Lower lobe of right lung (tissue), 2 donors: ENCODE measurements at places on chromosomes 2 and 18.

- no peak for DNase-seq
Observed at GRCh38 chr2:237283131-237283928, 130.6 kb downstream of the COL6A3 start.

- DNase-seq, result no peak
Observed at GRCh38 chr2:75801234-75801982, 90.7 kb upstream of the GCFC2 start.

GRCh38 chr2:46431481-46432235 is 47.7 kb upstream of the TMEM247 start:
- DNase-seq, result no peak

GRCh38 chr2:222160944-222161343 is 137.9 kb downstream of the PAX3 start:
- DNase-seq, result no peak

GRCh38 chr18:58605027-58606020 is 23.6 kb downstream of the ALPK2 start:
- no peak for DNase-seq

DNA sequence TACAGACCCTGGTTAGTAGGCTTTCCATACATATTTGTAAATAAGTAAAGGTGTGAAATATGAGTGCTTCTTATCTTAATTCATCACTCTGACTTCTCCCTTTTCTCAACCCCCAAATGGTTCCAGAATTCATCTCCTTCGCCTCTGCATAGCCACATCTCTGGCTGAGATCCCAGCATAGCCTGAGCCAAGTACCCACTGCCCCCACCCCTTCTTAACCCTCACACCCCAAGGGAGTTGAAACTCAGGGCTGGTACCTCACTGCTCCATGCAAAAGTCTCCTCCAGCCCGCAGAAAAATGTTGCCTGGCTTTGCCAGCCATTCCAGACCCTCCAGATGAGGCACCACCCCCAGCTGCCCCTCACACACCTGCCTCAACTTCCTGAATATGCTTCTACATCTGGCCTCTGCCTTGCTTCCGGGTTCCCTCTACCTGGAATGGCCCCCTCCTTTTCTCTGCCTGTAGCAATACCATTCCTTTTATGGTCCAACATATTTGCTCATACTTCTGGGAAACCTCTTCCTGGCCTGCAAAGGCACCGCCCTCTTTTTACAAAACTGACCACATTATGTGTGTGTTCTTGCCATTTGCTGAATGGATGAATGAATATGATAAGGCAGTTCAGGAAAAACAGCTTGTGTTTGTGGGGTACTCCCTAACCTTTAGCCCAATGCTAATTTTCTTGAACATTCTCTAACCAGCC is 112.8 kb downstream of the CELF4 start:
- DNase-seq, result no peak

GRCh38 chr2:171864357-171864985 is 29.6 kb downstream of the SLC25A12 start:
- no peak for DNase-seq

DNA sequence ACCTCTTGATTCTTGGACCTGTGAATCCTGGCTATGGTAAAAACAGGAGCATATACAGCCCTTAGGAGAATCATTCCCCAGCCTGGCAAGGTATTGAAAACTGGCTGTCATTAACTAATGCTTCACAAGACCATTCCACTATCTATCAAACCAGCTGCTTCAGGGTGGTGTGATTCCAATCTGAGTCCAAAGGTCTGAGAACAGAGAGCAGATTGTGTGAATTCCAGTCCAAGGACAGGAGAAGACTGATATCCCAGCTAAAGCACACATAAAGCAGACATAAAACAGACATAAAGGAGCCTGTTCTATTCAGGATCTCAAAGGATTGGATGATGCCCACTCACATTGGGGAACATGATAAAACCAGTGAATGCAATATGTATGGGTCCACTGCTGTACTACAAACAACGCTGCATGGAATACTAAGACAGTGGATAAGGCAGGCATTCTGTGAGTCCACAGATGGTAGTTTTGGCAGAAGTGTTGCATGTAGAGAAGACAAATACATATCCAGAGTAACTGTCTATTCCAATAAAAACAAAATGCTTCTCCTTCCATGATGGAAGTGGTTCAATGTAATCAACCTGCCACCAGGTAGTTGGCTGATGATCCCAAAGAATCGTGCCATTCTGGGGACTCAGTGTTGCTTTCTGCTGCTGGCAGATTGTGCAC is 363.9 kb downstream of the KCNJ3 start:
- DNase-seq, result no peak

DNA sequence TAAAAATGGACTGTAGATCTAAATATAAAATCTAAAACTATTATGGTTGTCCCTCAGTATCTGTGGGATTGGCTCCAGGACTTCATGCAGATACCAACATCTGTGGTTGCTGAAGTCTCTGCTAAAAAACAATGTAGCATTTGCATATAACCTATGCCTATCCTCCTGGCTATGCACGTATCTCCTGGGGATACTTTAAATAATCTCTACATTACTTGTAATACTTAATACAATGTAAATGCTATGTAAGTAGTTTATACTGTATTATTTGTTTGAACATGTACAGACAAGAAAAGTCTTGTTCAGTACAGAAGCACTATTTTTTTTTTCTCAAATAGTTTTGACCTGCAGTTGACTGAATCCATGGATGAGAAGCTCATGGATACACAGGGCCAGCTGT is 134.9 kb downstream of the ZAP70 start:
- no peak for DNase-seq

DNA sequence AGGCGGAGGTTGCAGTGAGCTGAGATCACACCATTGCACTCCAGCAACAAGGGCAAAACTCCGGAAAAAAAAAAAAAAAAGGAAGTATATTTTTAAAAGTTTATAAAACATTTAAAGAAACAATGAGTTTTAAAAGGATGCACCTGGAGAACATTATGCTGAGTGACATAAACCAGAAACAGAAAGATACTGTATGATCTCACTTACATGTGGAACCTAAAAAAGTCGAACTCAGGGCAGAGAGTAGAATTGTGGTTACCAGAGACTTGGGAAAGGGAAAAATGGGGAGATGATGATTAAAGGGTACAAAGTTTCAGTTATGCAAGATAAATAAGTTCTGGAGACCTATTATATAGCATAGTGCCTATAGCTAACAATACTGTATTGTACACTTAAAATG is 52.8 kb upstream of the RTN4 start:
- DNase-seq, result no peak

DNA sequence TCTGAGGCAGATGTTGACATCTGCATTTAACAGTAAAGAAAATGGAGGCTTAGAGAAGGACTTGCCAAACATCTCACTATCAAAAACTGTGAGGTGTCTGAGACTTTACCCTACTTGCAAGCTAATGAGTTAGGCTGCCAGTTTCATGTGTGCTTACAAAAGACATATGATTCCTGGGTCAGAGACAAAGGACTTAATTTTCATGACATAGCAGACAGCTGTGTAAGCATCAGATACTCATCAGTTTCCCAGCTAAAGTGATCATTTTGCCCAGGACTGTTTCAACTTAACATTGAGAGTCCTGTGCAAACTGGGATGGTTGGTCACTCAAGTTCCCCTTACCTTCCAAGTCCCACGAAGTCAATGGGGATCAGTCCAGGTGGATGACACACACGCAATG is 18.9 kb upstream of the DAPL1 start:
- DNase-seq, result no peak

GRCh38 chr2:70697603-70698383 is 70.2 kb downstream of the ADD2 start:
- DNase-seq, result no peak

GRCh38 chr18:47215554-47216138 is 35.8 kb downstream of the SKOR2 start:
- no peak for DNase-seq

DNA sequence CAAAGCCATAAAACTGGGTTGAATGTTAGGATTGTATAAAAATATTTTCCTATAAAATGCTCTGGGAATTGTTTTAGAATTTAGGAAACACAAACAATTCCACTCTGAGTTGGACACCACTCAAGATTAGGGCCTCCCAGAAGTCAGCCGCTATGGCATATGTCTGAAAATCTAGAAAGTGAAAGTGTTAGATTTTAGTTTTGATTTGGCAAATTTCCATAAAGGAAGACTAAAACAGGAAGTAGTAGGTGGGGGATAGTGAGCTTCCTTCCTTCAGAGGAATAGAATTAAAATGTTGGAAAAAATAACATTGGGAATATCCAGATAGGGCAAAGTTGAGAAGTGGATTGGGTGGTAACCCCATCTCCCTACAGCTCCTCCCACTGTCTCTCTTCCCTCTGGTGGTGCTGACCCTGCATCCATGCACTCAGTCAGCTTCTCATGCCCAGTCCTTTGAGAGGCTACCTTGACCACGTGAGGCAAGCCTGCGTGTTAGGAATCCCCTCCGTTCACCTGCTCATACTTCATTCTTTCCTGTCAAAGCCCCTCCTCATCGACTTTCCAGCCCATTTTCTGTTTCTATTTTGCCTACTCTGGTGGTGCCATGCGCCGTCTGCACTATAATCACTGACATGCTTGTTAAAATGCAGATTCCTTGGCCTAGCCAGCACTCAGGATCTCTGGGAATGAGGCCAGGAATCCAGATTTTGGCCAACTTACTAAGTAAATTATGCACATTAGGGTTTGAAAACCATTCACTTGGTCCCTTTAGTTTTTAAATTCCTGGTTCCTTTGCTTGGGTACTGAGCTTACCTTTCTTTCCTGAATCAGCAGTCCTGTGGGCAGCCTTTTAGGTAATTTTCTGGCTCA is 83.5 kb downstream of the POLE4 start:
- no peak for DNase-seq

DNA sequence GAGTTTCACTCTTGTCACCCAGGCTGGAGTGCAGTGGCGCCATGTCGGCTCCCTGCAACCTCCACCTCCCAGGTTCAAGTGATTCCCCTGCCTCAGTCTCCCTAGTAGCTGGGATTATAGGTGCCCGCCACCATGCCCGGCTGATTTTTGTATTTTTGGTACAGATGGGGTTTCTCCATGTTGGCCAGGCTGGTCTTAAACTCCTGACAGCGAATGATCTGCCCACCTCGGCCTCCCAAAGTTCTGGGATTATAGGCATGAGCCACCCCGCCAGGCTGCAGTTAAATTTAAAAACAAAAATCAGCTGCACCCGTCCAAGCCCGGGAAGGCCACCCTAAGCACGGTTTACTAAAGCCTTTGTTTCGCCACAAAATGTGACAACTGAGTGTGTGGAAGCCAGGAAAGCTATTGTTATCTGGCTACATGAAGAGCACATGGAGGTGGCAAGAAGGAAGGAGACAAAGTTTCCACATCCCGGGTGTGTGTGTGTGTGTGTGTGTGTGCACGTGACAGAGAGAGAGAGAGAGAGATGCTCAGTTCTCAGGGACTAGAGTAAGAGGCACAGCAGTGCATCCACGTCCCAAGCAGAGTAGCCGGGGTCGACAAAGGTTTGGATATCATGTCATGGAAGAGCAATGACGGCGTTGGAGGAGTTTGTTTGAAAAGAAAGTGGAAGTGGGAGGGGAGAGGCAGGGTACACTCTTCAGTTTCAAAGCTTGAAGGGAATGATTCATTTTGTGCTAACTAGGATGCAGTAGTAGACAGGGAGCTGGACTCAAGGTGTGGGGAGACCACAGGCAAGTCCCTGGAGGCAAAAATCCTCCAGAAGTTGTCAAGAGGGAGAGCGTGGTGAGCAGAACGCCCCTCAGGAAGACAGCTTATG is 20.1 kb downstream of the INPP5D start:
- DNase-seq, result no peak

- no peak for DNase-seq
Observed at GRCh38 chr2:191866675-191867506, 20.0 kb upstream of the CAVIN2 start.

DNA sequence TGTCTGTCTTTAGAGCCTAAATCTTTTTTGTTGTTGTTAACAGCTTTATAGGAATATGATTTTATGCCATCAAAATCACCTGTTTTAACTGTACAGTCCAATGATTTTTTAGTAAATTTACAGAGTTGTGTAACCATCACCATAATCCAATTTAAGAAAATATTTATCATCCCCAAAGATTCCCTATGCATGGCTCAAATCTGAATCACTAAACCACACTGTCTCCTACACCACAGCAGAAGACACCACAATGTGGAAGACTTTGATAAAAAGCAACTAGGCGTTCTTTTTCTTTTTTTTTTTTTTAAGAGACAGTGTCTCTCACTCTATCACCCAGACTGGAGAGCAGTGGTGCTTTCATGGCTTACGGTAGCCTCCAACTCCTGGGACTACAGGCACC is 99.6 kb downstream of the TXNL1 start:
- DNase-seq, result no peak

DNA sequence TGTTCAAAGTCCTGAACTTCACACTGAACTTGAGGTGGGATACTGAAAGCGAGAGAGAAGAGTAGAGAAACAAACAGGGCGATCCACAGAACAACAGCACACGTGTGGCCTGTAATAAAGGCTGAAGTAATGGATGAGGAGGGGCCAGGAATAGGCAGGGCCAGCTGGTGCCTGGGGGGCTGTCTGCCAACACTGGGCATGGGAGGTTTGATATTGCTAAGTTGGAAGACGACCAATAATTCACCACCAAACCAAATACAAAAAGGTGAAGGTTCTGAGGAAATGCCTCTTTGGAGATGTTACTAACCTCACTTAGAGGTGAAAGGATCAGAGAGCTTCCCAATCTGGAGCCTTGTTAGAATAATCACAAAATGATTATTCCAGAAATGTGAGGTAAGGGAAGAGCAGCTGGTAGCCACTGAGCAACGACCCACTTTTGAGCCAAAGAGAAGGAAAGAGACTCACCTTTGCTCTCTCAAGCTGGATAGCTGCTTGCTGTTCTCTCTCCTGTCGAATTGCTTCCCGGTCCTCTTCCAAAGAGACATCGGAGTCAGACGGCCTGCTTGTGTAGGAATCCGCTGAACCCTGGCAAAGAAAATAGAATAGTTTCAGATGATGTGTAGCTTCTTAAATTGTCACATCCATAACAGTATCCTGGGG is 54.7 kb upstream of the ARL5A start:
- no peak for DNase-seq

DNA sequence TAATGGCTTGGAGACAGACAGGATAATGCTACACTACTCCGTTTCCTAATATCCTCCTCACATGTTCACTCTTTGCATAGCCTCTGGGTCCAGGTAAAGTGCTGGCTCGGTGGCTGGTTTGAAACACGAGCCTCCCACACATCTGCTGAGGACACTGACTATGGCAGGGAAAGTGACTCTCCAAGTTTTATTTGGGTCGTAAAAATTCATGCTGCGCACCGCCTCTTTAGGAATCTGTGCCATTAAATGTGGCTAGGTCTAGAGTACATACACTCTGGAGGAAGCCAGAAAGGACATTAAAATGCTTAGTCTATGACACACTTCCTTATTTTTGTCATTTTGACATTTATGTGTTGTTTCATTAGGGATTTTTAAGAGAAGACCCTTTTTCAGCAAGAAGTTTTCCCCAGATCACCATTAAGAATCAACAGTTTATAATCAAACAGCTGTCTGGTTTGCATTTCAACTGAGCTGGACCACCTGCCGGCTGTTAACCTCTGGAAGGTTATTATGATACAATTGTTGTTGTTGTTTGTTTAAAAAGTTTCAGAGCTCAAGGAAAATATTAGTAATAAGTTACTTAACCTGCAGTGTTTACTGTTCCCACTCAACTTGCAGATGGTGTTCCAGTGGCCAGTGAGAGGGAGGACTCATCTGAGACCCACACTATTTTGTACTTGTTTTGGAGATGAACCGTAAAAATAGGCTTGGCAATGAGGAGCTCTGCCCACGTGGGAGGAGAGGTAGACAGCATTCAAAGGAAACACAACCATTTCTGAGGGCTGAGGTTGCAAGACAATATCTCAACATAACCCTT is 443.3 kb upstream of the MEIS1 start:
- DNase-seq, result no peak

- no peak for DNase-seq
Observed at GRCh38 chr2:52518678-52519077, 1248.9 kb upstream of the CHAC2 start.
